ENCODE measurements at places on chromosomes 13 and 19.
A peak's percentile ranks its signal among the peaks of the same experiment; 100 is the strongest.

- peak; percentile 59 for DNase-seq
Observed at GRCh38 chr19:532561-533363, 1.2 kb downstream of the CDC34 start.

GRCh38 chr13:108609353-108609752 lies 20.1 kb upstream of the MYO16 start:
- no peak for DNase-seq

DNA sequence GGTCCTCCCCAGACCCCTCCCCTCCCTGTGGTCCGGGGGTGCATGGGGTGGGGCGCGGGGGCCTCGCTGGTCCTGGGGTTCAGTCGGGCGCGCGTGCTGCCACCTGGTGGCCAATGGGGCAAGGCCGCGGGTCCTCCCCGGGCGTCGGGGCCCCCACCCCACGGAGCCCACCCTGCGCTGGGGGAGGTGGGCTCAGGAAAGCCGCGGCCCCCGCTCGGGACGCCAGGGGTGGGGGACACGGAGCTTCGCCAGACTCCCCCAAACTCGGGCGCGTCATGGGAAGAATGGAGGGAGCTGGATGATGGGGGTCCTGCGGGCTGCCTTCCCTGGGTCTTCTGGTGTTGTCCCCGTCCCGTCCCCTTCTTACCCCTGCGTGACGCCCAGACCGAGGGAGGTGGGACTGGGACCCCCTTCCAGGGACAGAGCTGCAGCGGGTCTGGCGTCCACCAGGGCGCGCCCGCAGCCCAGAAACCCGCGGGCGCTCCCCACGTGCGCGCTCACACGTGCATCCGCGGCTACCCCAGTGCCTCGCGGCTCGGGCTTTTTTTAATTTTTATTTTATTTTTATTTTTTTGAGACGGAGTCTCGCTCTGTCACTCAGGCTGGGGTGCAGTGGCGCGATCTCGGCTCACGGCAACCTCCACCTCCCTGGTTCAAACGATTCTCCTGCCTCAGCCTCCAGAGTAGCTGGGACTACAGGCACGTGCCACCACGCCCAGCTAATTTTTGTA lies 19.8 kb upstream of the TCF3 start:
- peak; percentile 28 for DNase-seq

DNA sequence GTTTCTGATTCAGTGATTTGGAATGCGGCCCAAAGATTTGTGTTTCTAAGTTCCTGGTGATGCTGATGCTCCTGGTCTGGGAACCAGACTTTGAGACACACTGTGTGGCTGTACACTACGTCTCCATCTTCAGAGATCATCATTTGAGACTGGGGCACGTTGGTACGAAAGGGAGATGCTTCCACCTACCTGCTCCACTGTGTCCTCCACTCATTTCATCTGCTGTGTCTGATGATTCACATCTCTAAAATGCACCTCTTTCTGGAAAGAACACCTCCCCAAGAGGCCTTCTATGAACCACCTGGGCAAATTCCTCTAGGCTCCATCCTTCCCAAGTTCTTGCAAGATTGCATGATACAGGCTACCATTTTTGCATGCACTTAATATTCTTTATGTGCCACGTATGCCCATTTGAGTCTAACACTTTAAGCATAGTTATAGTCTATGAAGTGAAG lies 58.6 kb downstream of the ERCC5 start:
- no peak for DNase-seq

DNA sequence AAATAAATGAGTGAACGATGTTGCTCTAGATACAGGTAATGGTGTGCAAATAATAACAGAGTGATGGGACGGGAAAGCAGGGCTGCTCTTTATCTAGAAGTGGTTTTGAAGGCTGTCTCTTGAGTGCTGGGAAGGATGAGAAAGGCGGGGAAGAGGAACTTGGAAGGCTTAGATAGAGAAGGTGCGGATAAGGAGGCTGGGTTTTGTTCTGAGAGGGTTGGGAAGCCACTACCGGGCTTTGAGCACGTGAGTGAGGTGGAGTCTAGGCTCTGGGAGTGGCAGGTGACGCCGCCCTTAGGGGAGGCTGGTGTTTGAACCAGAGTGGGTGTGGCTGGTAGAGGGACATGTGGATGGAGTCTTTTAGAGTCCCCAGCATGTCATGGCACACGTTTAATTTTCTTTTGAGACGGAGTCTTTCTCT lies 811 bp downstream of the ARMC6 start:
- peak; percentile 94 for DNase-seq

DNA sequence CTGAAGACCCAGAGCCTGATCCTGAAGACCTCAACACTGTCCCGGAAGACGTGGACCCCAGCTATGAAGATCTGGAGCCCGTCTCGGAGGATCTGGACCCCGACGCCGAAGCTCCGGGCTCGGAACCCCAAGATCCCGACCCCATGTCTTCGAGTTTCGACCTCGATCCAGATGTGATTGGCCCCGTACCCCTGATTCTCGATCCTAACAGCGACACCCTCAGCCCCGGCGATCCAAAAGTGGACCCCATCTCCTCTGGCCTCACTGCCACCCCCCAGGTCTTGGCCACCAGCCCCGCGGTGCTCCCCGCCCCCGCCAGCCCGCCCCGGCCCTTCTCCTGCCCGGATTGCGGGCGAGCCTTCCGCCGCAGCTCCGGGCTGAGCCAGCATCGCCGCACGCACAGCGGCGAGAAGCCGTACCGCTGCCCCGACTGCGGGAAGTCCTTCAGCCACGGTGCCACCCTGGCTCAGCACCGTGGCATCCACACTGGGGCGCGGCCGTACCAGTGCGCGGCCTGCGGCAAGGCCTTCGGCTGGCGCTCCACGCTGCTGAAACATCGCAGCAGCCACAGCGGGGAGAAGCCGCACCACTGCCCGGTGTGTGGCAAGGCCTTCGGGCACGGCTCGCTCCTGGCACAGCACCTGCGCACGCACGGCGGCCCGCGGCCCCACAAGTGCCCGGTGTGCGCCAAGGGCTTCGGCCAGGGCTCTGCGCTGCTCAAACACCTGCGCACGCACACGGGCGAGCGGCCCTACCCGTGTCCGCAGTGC lies 2.9 kb upstream of the MCOLN1 start:
- no peak for DNase-seq

GRCh38 chr19:13790354-13790753 lies 4.9 kb upstream of the ZSWIM4 start:
- no peak for DNase-seq

- DNase-seq, result no peak
Observed at GRCh38 chr13:94087100-94087499, 392.4 kb downstream of the DCT start.

DNA sequence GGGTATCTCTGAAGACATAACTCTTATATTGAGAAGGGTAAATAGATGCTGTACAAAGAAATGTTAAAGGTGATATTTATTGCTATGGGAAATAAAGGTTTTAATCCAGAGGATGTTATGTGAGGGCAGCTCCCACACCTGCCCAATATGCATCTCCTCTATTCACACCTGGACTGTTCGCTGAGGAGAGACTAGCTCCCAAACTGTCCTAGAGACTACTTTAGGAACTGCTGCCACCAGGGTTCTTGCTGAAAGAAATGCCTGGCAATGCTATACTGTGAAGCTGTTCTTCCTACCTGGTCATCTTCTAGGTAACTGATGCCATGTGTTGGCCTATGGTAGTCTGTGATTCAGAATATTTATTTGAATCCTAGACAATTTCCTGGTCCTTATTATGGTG lies 1421.5 kb upstream of the SPRY2 start:
- no peak for DNase-seq

DNA sequence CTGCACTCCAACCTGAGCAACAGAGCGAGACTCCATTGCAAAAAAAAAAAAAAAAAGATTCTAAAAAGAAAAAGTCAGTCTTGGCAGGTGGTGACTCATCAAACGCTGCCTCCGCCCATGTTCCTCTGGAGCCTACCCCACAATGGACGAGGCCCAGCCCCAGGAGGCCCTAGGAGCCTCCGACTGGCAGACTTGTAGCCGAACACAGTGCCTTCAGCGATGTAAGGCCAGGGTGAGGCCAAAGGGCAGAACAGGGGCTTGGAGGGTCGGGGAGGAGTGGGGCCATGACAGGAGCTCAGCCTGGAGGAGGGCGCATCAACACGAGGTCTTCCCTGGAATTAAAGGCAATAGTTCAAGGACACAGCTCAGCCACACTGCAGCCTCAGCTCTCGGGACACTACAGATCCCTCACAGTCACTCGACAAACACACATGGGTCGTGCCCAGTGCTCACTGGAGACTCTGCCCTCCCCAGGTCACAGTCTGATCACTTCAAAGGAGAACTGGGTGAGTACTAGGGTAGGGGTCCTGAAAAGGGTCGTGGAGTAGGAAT lies 5.1 kb downstream of the USE1 start:
- DNase-seq, result peak; percentile 70

GRCh38 chr19:39937094-39937720 lies 2.8 kb upstream of the FCGBP start:
- no peak for DNase-seq

GRCh38 chr13:39877134-39877533 lies 221.7 kb downstream of the COG6 start:
- DNase-seq, result no peak

GRCh38 chr19:46745030-46745429 lies 827 bp upstream of the FKRP start:
- no peak for DNase-seq

Data from MG63 (cell line).